ENCODE measurements at places on chromosomes 4 and X.

GRCh38 chr4:14783011-14783877 lies 219.0 kb upstream of the CPEB2 start:
- no peak for DNase-seq

GRCh38 chrX:123206176-123206575 lies 22.1 kb downstream of the GRIA3 start:
- DNase-seq = no peak

GRCh38 chr4:80229128-80229527 lies 31.8 kb downstream of the PRDM8 start:
- DNase-seq = no peak

GRCh38 chrX:127621780-127622179 lies 430.4 kb downstream of the ACTRT1 start:
- no peak for DNase-seq

GRCh38 chr4:35963383-35963782 lies 280.9 kb downstream of the ARAP2 start:
- no peak for DNase-seq

GRCh38 chr4:94274912-94275311 lies 67.2 kb downstream of the SMARCAD1 start:
- no peak for DNase-seq

DNA sequence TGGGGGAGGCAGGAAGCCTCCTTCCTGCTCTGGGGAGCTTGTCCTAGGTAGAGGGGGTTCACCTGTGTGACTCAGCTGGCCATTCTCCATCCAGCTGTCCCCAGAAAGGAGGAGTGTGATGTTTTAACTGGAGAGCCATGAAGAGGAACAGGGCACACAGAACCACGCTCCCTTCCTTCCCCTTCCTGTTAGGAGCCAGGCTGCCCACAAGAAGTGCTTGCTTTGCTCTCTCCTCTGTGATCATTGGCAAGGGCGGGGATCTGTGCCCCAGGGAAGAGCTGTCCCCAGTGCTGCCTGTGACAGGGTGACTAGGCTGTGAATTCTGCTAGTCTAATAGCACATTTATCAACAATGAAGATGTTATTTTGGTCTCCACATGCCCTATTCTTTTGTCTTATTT lies 169.6 kb upstream of the GATB start:
- DNase-seq = no peak

DNA sequence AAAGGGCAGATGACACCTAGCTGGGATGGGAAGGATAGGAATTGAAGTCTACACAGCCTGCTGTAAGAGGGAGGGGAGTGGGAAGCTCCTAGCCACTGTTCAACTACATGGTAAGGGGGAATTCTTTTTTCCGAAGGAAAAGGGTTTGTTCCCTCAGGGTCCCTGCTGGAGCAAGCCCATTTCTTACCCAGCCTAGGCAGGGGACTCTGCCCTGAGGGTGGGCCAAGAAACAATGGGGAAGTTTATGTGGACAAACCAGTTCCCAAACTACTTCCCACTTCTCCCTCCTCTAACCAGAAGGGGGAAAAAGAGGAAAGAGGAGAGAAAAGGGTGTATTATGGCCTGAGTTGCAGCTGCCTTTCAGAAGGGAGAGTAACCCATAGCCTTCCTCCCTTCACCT lies 13.5 kb upstream of the VSIG4 start:
- DNase-seq = no peak

- DNase-seq = no peak
Observed at GRCh38 chrX:30150196-30150895, 65.0 kb upstream of the MAGEB2 start.

GRCh38 chrX:18701621-18702361 lies 5.7 kb upstream of the PPEF1 start:
- DNase-seq = no peak

DNA sequence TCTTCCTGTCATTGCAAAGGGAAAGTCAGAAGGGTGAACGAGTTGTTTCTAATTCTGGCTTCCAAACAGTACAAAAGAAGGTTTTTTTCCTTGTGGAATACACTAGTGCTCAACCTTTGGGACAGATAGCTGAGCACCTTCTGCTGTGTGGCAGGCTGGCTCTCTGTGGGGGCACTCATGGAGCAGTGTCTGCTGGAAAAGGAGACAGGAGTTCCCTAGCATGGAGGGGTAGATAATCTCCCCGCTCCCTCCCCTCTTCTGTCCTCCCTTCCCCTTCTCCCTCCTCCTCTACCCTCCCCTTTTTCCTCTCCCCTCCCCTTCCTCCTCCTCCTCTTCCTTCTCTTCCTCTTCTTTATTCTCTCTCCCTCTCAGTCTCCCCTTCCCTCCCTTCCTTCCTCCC lies 62.4 kb upstream of the MTM1 start:
- no peak for DNase-seq

GRCh38 chrX:153939573-153939972 lies 4.7 kb upstream of the NAA10 start:
- DNase-seq = no peak

- DNase-seq = no peak
Observed at GRCh38 chr4:24884902-24885301, 27.9 kb downstream of the CCDC149 start.

- DNase-seq = no peak
Observed at GRCh38 chr4:1406981-1407656, 877 bp upstream of the NKX1-1 start.

GRCh38 chr4:145909281-145909715 lies 29.3 kb downstream of the ZNF827 start:
- DNase-seq = no peak

- no peak for DNase-seq
Observed at GRCh38 chrX:48606091-48606490, 8.8 kb downstream of the WDR13 start.

GRCh38 chrX:100745205-100745604 lies 13.3 kb upstream of the SYTL4 start:
- no peak for DNase-seq

DNA sequence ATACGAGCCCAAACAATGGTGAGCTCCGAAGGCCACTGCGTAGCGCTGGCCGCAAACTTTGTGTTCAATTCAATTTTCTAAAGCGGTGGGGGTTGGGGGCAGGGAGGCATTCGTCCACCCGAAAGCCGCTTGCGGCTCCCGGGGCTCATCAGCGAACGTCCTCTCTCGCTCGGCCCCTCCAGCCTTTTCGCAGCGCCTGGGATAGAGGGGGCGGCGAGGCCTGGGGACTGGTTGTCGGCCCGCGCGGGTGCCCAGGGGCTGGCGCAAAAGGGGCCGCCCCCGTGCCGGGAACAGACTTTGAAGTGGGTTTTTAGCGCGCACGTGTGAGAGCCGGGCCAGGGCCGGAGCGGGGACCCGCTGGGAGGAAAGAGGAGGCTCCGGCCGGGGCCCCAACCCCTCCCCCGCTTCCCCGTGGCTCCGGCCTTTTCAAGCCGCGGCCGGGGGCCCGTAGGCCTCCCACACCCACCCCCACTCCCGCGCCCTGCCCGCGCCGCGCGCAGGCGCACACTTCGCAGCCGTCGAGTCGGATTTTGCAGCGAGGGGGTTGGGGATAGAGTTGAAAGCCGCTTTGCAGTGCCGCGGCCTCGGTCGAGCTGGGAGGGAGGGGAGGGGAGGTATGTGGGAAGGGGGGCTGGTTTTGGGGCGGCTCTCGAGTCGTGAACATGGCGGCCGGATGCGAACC lies 8.3 kb downstream of the ZIC3 start:
- no peak for DNase-seq

- no peak for DNase-seq
Observed at GRCh38 chrX:1215123-1215823, 2.8 kb upstream of the CRLF2 start.

DNA sequence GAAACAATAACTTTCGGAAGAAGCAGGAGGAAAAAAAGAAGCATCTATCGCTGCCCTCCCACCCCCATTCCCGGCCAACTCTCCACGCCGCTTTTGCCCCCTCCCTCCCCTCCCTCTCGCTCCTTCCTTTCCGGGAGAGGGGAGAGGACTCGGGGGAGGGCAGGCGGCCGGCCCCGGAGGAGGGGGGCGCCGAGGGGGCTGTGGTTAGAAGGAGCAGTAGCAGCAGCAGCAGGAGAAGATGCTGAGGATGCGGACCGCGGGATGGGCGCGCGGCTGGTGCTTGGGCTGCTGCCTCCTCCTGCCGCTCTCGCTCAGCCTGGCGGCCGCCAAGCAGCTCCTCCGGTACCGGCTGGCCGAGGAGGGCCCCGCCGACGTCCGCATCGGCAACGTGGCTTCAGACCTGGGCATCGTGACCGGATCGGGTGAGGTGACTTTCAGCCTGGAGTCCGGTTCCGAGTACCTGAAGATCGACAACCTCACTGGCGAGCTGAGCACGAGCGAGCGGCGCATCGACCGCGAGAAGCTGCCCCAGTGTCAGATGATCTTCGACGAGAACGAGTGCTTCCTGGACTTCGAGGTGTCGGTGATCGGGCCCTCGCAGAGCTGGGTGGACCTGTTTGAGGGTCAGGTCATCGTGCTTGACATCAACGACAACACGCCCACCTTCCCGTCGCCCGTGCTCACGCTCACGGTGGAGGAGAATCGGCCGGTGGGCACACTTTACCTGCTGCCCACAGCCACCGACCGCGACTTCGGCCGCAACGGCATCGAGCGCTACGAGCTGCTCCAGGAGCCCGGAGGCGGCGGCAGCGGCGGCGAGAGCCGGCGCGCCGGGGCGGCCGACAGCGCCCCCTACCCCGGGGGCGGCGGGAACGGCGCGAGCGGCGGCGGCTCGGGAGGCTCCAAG lies 1.3 kb downstream of the PCDH7 start:
- DNase-seq = no peak

DNA sequence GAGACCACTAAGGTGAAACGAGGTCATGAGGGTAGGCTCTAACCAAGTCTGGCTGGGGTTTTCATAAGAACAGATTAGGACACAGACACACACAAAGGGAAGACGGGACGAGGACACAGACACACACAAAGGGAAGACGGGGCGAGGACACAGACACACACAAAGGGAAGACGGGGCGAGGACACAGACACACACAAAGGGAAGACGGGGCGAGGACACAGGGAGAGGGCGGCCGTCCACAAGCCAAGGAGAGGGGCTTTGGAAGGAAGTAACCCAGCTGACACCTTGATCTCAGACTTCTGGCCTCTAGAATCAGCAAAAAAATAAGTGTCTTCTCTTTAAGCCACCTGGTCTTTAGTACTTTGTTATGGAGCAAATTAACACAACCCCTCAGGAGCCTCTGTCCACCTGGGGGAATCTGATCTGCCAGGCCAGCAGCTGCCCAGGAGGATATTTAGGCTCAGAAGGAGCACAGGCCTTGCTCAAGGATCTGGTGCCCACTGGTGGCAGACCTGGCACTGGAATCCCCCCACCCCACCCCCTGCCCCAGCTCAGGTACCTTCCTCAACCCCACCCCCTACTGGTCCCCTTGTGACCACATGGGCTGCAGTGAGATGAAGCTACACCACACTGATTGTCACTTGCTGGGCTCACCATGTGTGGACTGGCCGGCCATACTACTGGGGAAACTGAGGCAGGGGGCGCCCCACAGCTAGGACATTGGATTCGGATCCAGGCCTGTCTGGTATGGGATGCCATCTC lies 2.8 kb downstream of the ABLIM2 start:
- DNase-seq = no peak

DNA sequence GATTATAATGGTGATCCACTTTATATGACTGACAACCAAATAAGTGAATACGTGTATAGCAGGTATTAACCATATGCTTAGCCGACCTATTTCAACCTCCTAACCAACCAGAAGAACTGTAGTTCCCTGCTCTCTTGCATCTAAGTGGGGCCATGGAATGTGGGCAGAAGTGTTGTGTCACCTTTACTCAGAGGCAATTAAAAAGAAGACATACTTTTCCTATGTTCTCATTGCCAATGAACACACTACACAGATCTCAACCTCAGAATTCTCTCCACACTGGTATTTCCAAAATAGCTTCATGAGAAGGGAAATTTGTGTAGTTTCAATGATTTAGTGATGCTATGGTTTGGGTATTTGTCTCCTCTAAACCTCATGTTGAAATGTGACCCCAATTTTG lies 3.2 kb upstream of the NFKB1 start:
- no peak for DNase-seq

DNA sequence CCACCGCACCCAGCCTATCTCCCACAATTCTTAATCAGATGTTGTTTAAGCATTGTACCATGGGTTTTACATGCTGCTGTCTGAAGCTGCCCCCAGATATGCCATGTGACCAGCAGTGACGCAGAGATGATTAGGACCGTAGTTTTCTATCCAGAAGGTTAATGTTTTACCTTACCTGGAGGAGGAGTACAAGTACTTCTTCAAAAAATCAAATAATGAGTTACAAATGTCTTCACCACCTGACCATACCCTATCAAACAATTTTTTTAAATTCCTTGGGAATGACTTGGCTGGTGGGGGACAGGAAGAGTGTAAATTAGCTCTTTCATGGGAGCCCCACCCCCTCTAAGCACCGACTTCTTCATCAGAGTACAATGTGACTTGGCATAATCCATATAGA lies 16.2 kb upstream of the SGMS2 start:
- no peak for DNase-seq

- no peak for DNase-seq
Observed at GRCh38 chr4:139704915-139705485, 39.4 kb downstream of the MGST2 start.

DNA sequence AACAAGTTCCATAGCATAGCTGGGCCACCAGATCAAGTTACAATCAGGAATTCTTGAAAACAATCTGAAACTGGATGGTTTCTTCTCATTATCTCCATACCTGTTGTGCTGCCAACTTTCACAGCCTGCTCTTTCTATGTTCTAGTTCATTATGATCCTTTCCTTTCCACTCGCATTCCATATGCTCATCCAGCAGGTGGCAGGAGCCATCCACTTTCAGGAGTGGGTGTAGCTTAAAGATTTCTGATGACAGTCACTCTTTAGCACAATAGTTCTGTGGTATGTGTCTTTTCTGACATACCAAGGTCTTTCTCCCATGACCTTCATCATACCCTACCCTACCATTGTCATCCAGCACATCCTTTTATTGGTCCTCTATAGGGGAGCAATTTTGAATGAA lies 46.4 kb downstream of the PAGE2 start:
- peak; percentile 1 for DNase-seq

DNA sequence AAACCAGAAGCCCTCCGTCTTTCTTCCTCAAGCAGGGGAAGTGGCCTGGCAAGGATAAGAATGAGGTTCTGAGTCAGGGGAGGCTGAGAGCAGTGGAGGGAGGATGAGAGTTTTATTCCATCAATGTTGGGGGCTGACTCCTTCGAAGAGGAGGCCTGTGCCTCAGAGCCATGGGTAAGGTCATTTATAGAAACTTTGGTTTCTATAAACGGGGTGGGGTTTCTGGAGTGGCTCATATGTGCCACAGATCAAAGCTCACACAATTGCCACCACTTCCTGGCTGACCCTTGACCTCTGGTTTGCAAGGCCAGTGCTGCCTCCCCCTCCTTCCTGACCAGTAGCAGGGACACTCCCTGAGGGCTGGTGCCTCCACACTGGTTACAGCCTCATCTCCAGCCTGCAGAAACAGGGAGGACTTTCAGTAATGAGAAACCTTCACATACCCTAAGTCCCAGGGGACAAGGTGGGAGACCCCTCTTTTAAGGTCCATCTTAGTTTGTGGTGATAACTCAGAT lies 166.0 kb downstream of the PDGFRA start:
- DNase-seq = no peak

GRCh38 chr4:26962720-26963119 lies 102.1 kb downstream of the STIM2 start:
- DNase-seq = no peak

All from stimulated activated CD8-positive, alpha-beta memory T cell treated with anti-CD3 and anti-CD28 coated beads, Interleukin-4, amount 100 ng/mL, for 1 hour (primary cell).